ENCODE measurements at places on chromosomes 4 and X. TPM values are rescaled to one million over a fixed set of nuclear protein-coding genes. Genes with fewer than 3 reads are reported as not detected.

Gene DDX53
- total RNA-seq = not detected

DNA sequence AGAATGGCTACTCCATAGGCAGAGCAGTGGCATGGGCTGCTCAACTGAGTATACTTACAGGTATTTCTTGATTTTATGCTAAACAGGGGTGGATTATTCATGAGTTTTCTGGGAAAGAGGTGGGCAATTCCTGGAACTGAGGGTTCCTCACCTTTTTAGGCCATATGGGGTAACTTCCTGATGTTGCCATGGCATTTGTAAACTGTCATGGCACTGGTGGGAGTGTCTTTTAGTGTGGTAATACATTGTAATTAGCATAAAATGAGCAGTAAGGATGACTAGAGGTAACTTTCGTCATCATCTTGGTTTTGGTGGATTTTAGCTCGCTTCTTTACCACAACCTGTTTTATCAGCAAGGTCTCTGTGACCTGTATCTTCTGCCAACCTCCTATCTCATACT is 48.2 kb upstream of the HPSE start:
- DNase-seq = no peak

DNA sequence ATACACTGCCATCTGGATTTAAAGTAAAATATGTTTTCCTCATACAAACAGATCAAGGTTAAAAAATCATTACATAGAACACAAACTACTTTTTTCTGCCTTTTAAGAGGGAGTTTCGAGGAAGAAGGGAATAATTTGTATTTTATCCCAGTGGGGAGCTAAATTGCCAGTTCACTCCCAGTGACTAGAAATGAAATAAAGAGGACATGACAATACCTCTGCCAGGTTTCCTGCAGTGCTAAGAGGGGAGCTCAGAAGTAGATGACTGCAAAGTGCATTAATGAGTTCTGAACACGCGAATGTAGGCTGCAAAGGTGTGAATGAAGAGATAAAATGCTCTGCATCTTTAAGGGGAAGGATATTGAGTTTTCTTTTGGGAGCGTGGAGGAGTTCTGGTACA is 69.7 kb downstream of the SRPX start:
- DNase-seq = no peak

DNA sequence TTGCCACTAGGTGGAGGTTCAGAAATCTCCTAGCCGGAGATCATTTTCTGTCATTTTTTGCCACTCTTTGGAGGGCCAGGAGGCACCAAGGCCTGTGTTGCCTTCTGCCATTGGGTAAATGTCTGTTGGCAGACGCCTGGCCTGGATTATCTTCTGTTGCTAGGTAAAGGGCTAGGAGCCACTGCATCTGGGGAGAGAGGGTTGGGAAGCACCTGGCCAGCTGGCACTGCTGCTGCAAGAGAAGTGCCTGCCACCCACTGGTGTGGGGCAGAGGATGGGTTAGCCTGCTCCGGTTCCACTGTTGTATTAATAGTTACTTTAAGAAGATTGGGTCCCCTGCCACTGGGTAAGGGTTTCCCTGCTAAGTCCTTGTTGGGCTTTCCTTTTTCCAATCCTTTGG is 58.1 kb downstream of the AWAT2 start:
- DNase-seq = no peak

GRCh38 chr4:87677731-87678130 is 27.7 kb downstream of the DMP1 start:
- DNase-seq = peak; percentile 29

Gene DUX4
- not detected for total RNA-seq

DNA sequence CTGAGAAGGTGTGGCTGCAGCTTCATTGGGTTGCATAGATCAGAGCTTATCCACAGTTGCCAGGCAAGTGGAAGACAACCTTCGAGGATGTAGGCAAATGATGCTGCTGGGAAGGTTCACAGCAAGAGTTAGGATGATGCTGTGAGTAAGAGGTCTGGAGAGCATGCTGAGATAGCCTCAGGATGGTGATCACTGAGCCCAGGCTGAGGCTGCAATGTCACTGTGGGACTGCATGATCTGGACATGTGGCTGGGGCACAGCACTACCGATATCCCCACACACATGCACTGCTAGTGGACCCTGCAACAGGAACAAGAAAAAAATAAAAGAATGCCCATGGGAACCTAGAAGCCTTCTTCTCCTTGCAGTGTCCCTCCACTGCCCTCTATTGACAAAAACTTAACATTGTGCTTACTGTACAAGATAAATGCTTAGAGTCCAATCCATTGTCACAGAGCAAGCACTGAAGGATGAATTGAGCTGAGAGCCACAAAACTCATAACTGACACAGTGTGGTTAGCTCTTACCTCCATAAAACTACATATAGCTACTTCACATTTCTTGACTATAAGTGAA is 105.6 kb downstream of the CNKSR2 start:
- peak; percentile 73 for DNase-seq

DNA sequence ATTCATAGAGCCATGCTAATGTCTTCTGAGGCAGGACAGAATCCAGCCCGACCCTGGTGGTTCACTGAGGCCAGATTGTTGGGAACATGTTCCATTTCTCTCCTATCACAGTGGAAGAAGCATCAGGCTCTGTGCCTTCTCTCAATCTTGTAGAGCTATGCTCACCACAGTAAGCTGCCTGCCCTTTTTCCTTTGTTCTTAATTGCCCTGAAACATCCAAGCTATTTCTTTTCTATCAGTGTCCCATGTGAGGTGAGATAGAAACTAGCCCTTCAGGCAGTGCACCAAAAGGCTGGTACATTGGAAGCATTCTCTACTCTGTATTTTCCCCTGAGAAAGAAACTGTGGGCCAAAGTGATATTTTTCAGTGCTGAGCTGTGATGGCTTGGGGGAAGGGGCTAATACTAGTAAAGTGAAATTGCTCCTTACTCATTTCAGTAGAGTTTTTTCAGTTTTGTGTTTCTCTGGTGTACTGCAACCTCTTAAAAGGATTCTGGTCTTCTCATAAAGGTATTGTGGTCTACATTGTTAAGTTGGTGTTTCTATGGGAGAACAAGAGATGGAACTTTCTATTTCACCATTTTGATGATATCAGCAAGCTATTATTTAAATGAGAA is 611.2 kb downstream of the RPA4 start:
- DNase-seq = no peak

DNA sequence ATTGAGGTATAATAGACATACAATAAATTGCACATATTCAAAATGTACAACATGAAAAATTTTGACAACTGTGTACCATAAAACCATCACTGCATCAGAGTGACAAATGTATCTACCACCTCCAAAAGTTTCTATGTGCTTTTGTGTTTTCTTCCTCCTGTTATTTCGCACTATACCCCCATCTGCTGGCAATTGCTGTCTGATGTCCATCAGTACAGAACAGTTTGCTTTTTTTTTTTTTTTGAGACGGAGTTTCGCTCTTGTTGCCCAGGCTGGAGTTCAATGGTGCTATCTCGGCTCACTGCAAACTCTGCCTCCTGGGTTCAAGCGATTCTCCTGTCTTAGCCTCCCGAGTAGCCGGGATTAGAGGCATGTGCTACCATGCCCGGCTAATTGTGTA is 154.3 kb upstream of the GIMD1 start:
- DNase-seq = peak; percentile 34

Gene CCKAR
- total RNA-seq = not detected

DNA sequence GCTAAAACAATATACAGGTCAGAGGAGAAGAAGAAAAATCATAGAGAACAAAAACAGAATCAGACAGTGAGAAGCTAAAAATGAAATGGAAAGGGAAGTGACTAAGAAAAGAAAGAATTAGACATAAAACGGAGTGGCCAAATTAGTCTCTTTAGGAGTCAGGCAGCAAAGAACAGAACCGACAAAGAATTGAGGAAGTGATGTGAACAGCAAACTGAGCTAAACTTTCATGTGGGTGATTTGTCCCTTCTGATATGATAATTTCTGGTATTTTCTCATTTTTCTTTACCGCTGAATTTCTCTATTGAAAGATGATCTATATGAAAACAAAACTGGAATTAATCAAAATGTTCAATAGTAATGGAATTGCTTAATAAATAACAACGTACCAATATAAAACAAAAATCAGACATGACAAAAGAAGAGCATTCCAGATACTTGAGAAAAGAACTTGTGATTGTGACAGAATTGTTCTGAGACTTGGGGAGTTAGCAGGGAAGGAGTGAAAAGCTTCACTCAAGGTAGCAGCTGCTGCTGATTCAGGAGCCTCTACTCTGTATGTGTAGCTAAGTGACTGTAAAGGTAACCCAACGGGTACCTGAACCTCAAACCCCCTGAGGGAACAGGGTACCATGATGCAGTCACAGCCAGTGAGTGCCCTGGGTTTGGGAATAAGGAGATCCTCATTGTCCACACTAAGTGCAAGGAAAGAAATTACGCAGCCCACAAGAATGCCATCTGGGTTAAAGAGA is 8.8 kb downstream of the TAPT1 start:
- DNase-seq = no peak

GRCh38 chr4:125676583-125676982 is 361.8 kb downstream of the FAT4 start:
- DNase-seq = no peak

Gene NEK1
- total RNA-seq = 13.7 TPM

DNA sequence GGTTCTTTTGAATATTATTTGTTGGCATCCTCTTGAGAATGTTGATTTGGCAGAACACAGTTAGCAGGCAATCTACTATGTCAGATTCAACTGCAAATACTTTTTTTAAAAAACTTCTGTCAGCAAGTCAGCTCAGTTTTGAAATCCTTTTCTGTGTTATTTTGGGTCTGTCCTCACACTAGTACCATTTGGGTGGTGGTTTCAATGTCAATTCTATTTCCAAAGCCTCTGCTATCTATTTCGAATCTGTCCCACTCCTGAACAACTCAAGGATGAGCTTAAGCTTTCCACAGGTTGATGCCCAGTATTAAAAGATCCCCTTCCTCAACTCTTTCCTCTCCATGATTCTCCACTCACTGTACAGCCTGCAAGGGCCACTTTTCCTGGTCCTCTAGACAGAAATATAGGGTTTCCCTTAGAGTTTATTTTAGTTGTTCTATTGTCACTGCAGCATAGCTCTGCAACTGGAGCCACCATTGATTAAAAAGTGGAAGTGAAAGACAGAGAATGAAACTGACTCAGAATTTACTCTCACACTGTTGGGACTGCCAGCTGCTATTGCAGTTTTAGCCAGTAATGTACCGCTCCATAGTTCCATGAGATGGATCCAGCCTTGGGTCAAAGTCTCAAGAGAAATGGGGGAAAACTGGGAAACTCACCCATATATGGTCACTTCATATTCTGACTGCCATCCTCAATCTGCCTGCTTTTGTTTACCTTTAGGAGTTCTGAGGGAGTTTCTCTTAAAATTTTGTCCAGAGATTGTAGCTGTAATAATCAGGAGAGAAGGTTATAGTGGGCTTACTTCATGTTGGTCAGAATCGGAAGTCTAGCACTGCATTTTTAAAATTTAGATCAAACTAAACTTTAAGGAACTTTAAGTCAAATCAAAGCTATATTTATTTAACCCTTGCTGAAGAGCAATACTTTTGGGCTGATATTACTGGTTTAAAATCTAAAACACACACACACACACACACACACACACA is 14.6 kb downstream of the HDX start:
- no peak for DNase-seq

Gene PCDH7
- total RNA-seq = 224 TPM

DNA sequence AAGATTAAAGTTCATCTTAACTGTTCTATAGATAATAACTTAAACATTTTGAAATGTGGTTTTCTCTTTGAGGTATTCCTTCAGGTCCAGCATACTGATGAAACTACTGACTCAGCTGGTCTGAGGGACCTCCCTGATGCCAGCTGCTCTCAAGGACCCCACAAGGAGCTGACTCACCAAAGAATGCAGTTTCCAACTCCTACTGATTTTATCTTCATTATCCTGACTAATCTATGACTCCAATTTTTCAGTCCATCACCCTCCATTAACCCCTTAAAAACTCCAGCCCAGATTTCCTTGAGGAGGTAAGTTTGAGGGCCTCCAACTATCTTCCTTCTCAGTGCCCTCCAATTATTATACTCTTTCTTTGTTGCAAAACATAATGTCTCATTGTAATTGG is 1.4 kb upstream of the UGT2B4 start:
- no peak for DNase-seq

Gene PRPS2
- 38.9 TPM for total RNA-seq

DNA sequence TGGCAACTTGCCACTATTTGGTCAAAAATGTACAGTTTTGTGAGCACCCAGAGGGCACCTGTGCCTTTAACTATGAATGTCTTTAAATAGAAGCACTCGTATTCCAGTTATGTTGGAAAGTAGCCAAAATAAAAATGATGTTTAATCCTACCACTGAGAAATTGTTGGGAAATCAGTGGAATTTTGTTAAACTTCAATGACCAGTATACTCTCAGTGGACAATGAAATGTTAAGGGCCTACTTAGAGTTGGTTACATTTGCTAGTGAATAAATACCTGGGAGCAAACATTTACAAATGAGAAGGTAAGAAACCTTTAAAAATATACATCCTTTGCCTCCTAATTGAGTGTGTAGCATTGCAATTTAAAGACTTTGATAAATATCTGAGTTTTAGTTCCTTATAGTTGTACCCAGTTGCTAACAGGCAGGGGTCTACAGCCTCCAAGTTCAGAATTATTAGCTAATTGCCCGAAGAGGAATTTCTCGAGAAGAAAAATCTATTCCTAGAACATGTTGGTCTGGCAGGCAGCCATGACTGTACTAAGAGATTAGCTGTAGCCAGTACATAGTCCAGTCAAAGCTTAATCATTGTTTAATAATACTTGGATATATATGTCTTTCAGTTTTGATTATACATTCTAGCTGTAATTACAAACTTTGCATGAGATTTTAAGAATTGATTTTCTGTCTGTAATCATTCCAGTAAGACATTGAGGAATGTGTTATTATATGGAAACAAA is 93.2 kb downstream of the IL1RAPL2 start:
- no peak for DNase-seq

Gene MAGEA12
- not detected for total RNA-seq

- DNase-seq = peak; percentile 33
These were observed 220.2 kb upstream of the UGT8 start for GRCh38 chr4:114378305-114378903.

Gene REELD1
- total RNA-seq = not detected

Gene ALAS2
- total RNA-seq = not detected

Gene MAGEA2
- total RNA-seq = not detected

Gene TGIF2LX
- total RNA-seq = not detected

GRCh38 chrX:10189317-10190268 is 32.8 kb downstream of the CLCN4 start:
- peak; percentile 79 for DNase-seq

Gene HMGN5
- 17.9 TPM for total RNA-seq

Measured in A673 (cell line).